ENCODE measurements at places on chromosomes 4 and X. TPM values are rescaled to one million over a fixed set of nuclear protein-coding genes. Genes with fewer than 3 reads are reported as not detected.

- no peak for DNase-seq
These were observed 11.7 kb upstream of the WFS1 start for GRCh38 chr4:6258026-6258360.

Gene NKX3-2
- 0.25 TPM for total RNA-seq

DNA sequence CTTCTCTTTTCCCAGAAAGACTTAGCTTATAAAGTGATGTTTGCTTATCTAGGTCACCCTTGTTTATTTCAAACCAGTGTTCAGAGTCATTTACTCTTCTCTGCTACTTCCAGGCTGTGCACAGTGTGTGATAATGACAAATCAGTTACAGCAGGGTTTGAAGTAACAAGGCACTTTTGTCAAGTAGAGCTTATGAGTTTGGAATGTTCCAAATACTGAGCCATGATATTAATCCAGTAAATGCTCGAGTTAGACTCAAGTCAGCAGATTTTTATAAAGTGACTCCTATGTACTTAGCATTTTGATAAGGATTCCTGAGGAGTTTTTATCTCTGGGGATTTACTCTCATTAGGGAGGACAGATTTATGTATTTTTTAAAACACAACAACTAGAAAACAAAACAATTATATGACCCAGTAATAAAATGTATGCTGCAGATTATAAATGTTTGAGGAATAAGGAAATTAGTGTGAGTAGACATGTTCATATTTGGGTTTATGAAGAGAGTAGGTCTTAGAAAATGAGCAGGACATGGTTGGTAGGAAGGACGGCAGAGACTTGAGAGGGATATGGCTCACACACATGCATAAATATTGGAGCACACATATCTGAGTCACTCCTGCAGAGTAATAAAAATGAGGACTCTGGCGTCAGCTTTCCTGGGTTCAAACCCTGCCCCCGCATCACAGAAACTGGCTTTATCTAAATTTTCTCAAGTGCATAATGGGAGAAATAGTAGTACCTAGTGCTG lies 271.2 kb downstream of the FBXO8 start:
- no peak for DNase-seq

DNA sequence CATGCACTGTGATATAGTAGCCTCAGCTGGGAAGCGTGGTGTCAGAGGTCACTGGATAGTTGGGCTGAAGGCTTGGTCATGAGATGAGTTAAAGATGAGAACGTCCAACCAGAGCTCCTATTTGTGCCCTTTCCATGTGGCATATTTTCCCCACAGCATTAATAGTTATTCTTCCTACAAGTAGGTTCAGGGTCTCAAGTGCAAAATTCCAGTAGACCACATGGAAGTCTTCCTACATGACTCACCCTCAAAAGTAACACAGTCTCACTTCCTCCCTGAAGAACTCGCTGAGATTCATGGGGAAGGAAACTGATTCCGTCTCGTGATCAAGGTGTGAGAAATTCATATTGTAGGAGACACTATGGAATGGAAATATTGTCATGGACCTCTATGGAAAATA lies 1212.5 kb upstream of the PRKX start:
- no peak for DNase-seq

GRCh38 chr4:96205143-96205936 lies 365.4 kb downstream of the PDHA2 start:
- no peak for DNase-seq

GRCh38 chr4:26346203-26346620 lies 25.4 kb downstream of the RBPJ start:
- no peak for DNase-seq

DNA sequence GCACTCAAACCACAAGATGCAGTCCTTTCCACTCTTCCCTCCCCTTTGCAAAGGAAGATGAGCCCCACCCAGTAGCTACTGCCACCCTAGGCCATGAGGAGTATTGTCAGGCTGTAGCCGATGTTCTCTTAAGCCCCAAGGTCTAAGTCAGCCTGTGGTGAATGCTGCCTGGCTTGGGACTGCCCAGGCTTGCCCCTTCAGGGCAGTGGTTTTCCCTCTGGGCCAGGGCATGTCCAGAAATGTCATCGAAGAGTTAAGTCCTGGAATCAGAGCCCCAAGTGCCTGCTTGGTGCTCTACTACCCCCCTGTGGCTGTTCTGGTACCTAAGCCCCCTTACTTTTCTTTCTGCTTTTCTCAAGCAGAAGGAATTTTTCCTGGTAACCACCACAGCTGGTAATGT lies 11.8 kb upstream of the PGK1 start:
- DNase-seq = peak; percentile 18

- no peak for DNase-seq
These were observed 44.2 kb upstream of the PCDH18 start for GRCh38 chr4:137576446-137576845.

Gene ZFX
- total RNA-seq = 33.9 TPM

Data from glutamatergic neuron (in vitro differentiated cells).